ENCODE measurements at places on chromosomes 2 and 18.

DNA sequence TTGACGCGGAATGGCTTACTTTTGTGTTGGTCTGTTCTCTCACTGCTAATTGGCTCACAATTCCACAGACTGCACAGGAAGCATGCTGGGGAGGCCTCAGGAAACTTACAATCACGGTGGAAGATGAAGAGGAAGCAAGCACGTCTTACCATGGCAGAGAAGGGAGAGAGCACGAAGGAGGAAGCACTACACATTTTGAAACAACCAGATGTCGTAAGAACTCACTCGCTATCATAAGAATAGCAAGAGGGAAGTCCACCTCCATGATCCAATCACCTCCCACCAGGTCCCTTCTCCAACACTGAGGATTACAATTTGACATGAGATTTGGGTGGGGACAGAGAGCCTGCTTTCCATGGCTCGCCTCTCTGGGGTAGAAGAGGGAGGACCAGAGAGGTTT is 106.2 kb downstream of the KCNF1 start:
- DNase-seq = no peak

DNA sequence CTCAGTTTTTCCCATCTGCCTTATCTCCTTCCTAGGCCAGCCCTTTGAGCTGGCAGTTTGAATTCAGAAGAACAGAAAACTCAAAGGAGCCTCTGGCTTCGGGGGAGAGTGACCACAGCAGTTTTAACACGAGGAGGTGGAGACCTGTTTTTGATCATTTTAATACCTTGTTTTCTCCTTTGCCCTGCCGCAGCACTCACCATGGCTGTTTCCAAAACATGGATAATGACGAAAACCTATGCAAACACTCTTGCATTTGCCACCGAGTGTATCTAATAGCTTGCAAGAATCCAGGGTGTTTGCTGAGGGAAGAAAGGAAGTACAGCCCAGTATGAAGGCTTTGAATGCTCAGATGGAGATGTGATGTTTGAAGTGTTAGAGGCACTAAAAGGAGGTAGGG is 167.1 kb downstream of the PRKCE start:
- DNase-seq = no peak

DNA sequence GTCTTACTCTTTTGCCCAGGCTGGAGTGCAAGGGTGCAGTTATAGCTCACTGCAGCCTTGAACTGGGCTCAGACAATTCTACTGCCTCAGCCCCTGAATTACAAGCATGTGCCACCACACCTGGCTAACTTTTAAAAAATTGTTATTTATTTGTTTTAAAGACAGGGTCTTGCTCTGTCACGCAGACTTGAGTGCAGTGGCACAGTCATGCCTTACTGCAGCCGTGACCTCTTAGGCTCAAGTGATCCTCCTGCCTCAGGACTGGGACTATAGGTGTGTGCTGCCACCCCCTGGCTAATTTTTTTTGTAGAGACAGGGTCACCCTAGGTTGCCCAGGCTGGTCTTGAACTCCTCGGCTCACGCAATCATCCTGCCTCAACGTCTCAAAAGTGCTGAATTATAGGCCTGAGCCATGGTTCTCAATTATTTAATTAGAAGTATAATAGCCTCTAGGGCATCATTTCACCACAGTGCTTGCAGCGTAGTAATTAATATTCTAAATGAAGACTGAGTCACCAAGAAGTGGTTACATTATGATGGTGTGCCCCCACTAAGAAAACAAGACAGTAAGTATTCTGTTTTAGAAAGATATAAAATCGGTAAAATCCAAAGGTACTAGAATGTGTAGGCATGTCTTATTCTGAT is 69.6 kb downstream of the EML4 start:
- DNase-seq = peak; percentile 28

DNA sequence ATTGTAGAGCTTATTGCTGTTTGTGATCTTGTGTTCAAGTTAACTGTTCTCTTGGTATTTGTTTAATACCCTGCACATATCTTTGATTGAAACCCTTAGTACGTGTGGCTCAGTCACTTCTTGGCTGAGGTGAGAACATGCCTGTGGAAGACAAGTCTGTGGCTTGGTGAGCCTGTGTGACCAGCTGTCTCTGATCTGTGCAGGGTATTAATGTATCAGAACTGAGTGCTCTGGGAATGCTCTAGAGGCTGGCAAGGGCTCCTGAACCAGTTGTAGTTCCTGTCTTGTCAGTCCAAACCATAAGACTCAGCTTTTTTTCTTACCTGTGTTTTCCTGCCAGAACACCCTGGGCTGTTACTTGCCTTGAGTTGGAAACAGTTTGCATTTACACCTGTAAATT is 52.4 kb upstream of the EPHA4 start:
- no peak for DNase-seq

DNA sequence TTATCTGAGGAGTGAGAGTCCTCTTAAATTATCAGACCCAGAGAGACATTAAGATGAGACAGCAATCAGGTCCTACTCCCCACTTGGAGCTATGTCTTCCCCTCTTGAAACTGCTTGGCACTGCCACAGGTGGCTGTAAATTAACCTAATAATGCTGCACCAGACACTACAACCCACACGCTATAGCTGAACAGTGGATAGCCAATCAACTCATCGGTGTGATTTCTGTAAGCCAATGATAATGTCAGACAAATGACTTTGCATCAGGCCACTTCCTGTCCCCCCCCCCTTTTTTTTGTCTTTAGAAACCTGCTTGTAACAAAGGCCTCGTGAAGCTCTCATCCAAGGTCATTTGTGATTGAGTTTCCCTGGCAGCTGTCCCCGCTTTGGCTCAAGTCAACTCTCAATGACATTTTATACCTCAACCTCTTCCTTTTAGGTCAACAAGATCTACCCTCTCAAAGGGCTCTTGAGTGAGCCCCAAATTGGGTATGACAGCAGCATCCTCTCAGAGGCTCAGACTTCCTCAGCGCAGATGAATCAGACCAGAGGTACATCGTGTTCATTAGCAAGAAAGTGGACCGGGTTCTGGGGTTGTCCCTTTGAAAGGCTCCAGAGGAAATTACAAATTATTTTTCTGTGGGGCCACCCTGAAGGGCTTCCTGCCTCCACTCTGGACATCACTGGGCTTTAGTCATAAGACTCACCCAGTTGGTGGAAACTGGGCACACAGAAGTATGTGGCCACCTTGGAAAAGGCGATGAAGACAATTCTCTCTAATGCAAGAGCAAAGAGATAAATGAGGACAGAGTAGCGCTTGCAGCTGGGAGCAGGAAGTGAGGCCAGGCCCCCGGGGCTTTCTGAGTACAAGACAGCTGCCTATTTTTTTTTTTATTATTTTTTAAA is 73.6 kb downstream of the COPS8 start:
- DNase-seq = no peak

- no peak for DNase-seq
Observed at GRCh38 chr2:61543062-61543461, 4.9 kb upstream of the XPO1 start.

DNA sequence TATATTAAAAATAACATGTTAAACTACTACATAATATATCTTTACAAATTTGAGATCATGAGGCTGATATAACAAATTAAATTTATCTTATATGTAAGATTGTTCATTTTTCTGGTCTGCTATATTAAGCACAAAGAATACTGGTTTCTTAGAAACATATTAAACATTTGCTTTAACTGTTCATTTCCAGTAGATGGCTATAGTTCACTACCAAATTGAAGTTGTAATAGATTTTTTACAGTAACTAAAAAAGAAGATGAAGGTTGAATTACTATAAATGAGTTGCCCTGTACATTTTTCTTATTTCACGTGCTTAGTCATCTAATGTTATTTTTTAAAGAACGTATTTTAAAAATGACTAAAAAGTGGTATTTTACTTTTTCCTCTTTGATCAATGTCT is 57.0 kb downstream of the ZNF407 start:
- no peak for DNase-seq

GRCh38 chr18:12359515-12359927 is 17.5 kb downstream of the AFG3L2 start:
- no peak for DNase-seq

- no peak for DNase-seq
Observed at GRCh38 chr2:79393806-79394484, 118.9 kb upstream of the CTNNA2 start.

Measured in stimulated activated CD4-positive, alpha-beta T cell treated with anti-CD3 and anti-CD28 coated beads, Interleukin-12 subunit alpha, Interleukin-12 subunit beta, amount 100 ng/mL, for 48 hours (primary cell).